Stimulated activated CD8-positive, alpha-beta memory T cell treated with anti-CD3 and anti-CD28 coated beads, Interleukin-4, amount 100 ng/mL, for 4 hours (primary cell): ENCODE measurements at places on chromosomes 7 and 10.

DNA sequence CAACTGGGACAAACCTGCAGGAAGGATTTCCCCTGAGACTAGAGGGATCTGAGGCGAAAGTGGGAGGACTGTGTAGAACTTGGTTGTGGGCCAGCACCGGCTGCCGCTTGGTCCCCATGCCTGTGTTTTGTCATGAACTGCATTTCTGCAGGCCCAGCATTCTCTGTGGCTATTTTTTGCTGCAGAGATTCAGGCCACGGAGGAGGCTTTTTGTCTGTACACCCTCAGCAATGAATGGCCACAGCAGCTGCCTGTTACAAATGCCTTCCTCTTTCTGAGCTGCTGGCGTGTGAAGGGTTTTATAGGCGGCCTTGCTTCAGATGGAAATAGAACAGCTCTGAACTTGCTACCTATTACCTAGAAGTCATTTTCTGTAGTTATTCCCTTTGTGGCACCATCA, 164.4 kb downstream of the SH2D4B start:
- DNase-seq: no peak

DNA sequence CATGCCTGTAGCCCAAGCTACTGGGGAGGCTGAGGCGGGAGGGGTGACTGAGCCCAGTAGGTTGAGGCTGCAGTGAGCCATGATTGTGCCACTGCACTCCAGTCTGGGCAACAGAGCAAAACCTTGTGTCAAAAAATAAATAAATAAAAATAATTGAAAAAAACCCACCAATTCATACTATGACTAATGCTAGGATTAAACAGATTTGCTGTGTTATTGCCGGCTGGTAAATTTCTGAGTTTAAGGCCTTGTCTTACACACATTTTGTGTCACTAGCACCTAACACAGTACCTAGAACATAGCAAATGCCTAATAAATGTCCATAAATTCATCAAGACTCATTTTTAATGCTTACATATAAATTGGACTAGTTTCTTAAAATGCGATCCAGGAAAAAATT, 8.7 kb downstream of the ESYT2 start:
- DNase-seq: no peak

GRCh38 chr10:125455431-125455830, 227.5 kb downstream of the TEX36 start:
- DNase-seq: no peak

- no peak for DNase-seq
These were observed 23.1 kb downstream of the TCAF1 start for GRCh38 chr7:143878884-143879283.

DNA sequence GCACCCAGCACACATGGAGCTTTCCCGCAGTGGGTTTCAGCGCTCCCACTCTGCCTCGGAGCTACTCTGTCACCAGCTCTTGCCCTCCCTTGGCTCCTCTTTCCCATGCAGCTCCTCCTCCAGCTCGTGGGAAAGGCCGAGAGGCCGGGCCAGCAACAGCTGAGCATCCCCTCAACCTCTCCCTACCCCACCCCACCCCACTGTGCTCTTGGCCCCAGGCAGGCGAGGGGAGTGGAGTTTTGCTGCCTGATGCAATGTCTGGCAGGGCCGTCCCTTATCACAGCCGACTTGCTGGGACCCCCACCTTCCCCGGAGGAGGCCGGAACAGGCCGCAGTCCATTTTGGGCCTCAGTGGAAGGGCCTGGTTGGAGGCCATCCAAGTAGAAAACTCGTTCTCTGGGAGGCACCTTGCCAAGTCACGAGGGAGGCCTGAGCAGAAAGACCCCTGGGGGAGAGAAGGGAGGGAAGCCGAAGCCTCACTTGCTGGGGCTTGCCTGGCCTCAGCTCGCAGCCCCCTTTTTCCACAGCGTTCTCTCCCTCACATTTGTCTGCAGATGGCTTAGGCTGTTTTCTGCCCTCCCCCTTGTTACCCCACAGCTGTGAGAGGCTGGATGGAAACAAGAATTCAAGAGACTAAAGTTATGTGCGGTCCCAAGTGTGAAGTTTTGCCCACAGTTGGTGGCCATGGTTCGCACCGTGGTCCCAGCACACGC, 35.3 kb downstream of the CHST3 start:
- no peak for DNase-seq

DNA sequence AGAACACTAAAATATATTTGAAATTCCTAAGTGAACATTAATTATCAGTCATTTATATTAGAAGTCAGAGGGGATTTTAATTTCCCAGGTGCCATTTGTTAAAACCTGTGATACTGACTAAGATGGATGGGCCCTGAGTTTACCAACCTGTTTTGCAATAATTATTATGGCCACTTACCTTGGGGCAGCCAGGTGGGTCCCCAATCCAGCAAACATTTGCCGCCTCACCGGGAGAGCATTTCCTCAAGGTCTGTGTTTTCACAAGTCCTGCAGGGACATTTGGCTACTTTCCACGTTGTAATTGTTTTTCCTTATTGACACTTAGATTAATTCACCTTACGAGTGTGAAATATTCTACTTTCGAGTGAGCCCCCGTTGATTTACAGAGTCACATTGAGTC, 251.2 kb upstream of the PPP2R2D start:
- DNase-seq: no peak

DNA sequence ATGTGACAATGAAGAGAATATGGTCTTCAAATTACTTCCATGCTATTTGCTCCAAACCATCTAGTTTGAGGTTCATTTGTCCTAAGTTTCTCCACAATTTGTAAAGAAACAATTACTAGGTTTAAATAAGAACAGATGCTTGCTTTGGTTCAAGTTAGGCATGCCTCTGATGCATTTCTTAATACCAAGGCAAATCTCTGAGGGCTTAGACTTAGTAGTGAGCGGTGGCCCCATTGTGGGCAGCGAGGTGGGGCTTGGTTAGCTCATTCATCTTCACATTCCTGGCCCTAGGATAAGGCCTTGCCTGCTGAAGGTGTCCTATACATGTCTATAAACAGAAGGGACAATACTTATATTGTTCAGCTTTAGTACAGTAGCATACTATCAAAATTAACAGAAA, 52.4 kb upstream of the RHEB start:
- no peak for DNase-seq

DNA sequence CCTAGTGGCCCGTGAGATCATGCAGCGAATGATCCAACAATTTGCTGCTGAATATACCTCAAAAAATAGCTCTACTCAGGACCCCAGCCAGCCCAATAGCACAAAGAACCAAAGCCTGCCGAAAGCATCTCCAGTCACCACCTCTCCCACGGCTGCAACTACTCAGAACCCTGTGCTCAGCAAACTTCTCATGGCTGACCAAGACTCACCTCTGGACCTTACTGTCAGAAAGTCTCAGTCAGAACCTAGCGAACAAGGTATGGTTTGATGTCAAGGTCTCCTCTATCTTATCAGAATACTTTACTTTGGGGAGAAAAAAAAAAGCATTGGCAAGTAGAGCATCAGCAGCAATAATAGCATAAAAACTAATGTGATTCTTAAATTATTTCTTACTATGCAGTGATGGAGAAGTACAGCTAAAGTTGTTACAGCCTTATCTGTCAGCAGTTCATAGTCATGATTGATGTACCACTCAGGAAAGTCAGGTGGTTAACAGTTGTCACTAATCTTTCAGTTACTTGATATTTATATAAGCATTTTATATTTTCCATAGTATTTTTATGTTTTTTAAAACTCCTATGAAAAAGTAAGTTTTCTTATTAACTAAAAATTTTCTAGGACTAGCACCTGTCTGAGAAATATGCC, 117.1 kb downstream of the LCOR start:
- DNase-seq: no peak

GRCh38 chr10:131841131-131841660, 59.6 kb upstream of the PPP2R2D start:
- DNase-seq: no peak

GRCh38 chr10:122531261-122531660, 29.3 kb upstream of the DMBT1 start:
- no peak for DNase-seq

DNA sequence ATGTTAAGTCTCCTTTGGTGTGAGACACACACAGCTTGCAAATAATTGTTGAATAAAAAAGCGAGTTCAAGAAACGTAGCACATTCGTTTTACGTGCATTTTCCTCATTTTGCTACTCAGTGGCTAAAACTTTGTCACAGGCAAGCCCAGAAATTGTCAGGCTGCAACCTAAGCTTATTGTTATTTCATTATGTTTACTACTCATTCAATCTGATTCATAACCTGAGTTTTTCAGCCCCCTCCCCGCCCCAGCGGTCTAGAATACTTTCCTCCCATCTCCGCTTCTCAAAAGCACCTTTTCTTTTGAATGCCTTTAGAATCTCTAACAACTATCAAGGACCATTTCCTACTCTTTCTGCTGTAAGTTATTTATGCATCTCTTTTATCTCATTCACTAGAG, 1.1 kb downstream of the FAM133B start:
- no peak for DNase-seq

DNA sequence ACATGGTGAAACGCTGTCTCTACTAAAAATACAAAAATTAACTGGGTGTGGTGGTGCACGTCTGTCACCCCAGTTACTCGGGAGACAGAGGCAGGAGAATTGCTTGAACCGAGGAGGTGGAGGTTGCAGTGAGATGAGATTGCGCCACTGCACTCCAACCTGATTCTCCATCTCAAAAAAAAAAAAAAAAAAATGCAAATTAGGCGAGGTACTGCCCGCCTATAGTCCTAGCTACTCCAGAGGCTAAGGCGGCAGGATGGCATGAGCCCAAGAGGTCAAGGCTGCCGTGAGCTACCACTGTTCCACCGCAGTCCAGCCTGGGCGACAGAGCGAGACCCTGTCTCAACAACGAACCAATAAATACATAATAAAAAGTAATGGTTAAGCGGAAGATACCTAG, 1.1 kb upstream of the EIF4H start:
- no peak for DNase-seq

DNA sequence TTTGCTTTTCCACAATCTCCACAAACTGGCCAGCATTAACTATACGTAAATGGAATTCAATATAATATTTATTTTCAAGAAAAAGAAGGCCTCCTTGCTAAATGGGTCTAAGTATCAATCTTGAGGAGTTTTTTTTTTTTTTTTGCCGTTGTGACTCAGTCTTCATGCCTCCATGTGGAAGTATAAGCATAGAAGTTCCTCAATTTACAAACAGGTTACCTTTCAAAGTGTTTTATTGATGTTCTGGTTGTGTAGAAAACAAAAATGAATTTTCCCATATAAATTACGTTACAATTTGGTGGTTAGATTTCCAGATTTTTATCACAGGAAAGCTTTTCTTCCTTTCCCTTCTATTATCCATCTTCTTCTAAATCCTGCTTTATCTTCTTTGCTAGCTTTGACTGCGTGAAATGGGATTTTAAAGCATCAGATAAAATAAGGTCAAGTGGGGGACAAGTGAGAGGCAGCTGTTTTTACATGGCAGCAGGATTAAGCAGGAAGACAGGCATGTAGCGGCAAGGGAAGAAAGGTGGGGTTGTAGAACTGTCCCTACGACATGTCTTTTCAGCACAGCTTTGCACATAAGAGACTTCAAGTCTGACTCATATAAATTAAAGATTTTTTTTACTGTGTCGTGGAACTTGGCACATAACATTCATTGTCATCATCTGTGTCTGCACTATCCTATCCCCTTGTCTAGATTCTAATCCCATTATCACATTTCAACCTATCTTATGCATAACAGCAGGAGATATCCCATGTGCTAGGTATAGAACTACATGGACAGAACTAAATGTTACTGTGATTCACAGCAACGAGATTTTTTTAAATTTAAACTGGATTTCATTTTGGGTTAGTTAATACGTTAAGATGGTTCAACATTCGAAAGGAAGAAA, 135.3 kb upstream of the FAM3C start:
- DNase-seq: no peak

DNA sequence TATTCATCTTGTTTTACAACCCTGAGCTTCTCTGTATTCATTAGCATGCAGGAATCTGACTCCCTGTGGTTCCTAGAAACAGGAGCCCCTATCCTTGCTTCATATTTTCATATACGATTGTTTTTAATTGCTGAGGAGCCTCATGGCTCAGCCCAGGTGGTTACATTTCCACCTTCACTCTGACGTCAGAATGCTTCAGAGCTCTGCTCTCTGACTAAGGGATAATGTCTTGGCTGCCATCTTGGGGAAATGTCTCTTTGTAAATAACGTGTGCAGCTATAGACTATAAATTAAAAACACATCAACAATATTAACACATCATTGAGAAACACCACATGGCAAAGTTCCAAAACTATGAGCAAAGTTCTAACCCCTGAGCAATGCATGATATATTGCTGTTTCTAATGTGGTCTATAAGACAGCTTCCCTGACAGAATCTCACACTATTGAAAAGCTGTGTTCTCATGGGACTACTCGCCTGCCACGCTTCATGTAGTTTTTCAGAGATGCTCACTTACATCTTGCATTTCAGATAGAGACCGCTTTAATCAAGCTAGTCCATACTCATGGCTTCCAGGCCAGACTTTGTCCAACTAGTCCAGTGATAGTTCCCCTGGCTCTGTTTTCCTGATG, 227.0 kb downstream of the SORCS3 start:
- DNase-seq: no peak

GRCh38 chr7:379456-380138, 89.6 kb downstream of the FOXL3 start:
- no peak for DNase-seq

DNA sequence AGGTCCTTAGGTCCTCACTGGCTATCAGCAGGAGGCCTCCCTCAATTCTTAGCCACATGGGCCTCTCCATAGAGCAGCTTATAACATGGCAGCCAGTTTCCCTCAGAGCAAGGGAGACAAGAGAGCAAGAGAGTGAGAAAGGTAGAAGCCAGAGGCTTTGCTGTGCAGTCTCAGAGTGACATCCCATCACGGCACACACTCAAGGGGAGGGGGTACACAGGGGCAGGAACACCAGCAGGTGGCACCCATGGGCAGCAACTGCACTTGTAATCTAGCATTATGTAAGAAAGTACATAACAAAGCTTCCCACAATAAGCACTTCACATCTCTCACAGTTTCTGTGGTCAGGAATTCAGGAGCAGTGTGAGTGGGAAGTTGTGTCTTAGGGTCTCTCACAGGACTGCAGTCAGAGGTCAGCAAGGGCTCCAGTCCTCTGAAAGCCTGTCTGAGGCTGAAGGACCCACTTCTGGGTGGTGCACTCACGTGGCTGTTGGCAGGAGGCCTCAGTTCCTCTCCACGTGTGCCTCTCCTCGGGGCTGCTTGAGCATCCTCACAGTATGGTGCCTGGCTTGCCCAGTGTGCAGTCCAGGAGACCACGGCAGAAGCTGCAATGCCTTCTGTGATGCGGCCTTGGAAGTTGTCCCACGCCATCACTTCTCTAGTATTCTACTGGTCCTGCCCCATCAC, 159.4 kb downstream of the OAT start:
- DNase-seq: no peak

DNA sequence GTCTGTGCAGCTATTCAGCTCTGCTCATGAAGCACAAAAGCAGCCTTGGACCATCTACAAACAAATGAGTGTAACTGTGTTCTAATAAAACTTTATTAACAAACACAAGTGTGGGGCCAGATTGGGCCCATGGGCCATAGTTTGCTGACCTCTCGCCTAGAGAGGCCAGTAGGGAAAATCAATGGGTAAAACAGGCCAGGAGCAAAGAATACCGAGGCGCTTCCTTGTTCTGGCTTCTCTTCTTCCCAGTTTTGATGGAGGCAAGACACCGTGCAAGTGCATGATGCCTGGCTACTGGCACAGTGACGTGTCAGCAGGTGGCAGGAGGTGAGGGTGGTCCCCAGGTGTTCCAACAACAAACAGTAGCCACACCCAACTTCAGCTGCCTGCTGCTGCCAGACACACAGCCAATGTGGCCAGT, 94.3 kb upstream of the SDK1 start:
- DNase-seq: no peak
